ENCODE measurements at places on chromosomes 3 and 15.

DNA sequence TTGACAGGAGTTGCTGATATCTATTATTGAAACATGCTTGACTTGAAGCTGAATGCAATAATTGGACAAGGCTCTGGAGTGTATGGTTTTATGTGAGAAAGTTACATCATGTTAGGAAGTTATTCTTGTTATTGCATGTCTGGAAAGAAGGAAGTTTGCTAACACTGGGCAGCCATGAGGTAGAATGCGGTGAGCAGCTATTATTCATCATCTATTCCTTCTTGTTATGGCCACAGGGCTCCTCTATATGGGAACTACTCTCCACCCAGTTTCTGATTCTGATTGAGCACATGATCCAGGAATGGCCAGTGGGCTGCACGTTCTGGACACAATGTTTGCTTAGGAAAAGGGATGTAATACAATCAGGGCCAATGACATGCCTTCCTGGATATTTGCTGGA, 37.8 kb upstream of the SCN5A start:
- no peak for DNase-seq

- DNase-seq: no peak
These were observed 68.9 kb upstream of the GAP43 start for GRCh38 chr3:115554487-115554807.

GRCh38 chr3:186105543-186105942, 3.3 kb downstream of the ETV5 start:
- no peak for DNase-seq

GRCh38 chr3:132773071-132773619, 50.9 kb upstream of the NPHP3 start:
- no peak for DNase-seq

- DNase-seq: no peak
These were observed 33.3 kb upstream of the BLM start for GRCh38 chr15:90683876-90684275.

GRCh38 chr3:189458528-189458927, 172.7 kb upstream of the TP63 start:
- DNase-seq: peak; percentile 2
